ENCODE measurements at places on chromosomes 3 and 15. TPM values are rescaled to one million over a fixed set of nuclear protein-coding genes. Genes with fewer than 3 reads are reported as not detected.

FOXB1 gene
- not detected for total RNA-seq

CCK gene
- not detected for total RNA-seq

DNA sequence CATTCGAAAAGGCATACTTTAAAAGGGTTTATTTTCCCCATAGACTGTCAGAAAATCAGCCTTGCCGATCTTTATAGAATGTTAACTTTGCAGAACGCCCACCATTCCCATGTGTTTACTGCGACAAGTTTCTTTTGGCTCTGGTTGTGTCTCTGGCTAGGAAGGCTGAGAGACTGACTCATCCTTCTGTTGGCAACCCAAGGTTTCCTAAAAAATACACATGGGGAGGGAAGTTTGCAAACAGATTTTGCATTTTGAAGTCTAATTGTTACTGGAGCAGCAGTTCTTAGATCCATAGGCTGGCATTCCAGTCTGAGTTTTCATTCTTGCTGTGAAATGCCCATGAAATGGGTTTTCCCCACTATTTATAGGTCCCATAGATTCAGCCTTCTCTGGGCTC lies 37.9 kb upstream of the MINAR1 start:
- no peak for DNase-seq

TGM5 gene
- 0.42 TPM for total RNA-seq

WNT5A gene
- not detected for total RNA-seq

DNA sequence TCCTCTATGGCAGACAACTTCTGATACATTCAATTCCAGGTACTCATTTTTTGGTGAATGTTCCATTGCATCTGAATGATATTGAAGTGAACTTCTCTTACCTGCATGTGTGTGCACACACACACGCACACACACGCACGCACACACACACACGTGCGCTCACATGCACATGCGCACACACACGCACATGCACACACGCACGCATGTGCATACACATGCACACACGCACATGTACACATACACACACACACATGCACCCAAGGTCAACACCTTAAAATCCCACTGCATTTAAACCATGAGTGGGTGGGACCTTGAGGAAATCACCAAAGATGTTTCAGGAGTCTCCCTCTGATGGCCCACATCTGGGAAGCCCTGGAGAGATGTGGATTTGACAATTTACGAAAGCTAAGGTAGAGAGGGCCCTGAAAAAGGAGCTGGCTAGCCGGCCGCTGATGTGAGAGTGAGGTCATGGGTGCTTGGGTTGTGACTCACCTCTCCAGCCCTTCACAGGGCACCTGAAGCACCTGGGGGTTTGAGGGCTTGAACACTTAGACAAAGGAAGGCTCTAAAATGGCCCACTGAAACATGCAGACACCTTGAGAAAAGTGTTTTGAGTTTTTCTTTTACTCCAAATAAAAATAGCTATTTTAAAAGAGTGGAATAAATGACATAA lies 269.1 kb upstream of the LRRFIP2 start:
- DNase-seq = no peak

XIRP1 gene
- not detected for total RNA-seq

GRCh38 chr3:61111825-61112224 lies 139.4 kb downstream of the FHIT start:
- DNase-seq = no peak

TM4SF18 gene
- not detected for total RNA-seq

GRCh38 chr3:153639631-153640030 lies 477.6 kb downstream of the RAP2B start:
- DNase-seq = no peak

DNA sequence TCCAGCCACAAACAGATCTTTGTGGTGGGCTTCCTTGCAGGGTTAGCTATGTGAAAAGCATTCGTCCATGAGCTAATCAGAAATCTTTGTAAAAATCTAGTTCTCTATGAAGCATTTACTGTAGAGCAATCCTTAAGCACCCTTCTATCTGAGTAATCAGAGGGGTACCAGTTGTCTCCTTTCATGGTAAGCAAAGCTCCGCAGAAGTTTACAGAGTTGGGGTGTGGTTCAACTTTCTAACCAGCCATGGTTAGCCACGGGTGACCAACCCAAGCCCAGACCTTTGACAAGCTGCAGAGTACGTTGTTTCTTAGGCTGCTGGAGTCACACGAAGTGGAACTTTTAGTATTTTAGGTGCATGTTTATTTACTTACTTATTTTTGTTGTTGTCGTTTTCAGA lies 77.4 kb downstream of the FLNB start:
- no peak for DNase-seq

GRCh38 chr3:142029791-142030190 lies 119.6 kb downstream of the TFDP2 start:
- DNase-seq = no peak

TMC3 gene
- not detected for total RNA-seq

DNA sequence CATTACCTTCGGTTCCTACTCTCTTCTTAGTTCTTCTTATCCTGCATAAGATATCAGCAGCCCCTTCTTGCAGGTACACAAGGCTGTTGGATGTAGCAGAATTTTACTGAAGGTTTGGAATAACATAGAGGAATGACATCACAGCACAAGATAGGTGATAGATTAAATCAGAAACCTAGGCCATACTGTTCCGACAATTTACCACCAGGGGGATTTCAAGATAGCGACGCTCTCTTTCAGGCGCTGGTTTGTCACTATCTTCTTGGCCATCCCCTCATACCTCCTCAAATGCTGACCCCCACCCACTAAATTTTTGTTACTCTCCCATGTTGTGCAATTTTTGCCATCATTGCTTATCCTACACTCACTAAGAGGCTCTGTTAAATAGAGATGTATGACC lies 3.5 kb downstream of the SIDT1 start:
- DNase-seq = peak; percentile 32

- DNase-seq = peak; percentile 54
Observed at GRCh38 chr3:48990636-48991469, 812 bp downstream of the P4HTM start.

- no peak for DNase-seq
Observed at GRCh38 chr3:20537234-20537633, 351.2 kb upstream of the SGO1 start.

DNA sequence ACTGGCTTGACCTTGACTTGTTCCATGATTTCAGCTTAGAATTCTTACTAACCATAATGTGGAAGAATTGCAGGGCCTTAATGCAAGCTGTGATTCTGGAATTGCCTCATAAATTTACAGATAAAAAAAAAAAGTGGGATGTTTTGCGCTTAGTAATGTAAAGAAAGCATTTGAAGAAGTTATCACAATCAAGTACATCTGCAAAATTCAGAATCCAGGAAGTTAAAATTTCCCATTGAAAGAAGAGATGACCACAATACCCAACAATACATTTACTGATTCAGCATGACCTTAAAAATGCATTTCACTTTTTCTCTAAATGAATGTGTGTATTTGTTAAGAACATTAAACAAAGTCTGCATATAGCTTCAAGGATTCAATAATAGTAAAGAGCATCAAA lies 65.1 kb upstream of the CCNL1 start:
- no peak for DNase-seq

RETNLB gene
- total RNA-seq = not detected

DNA sequence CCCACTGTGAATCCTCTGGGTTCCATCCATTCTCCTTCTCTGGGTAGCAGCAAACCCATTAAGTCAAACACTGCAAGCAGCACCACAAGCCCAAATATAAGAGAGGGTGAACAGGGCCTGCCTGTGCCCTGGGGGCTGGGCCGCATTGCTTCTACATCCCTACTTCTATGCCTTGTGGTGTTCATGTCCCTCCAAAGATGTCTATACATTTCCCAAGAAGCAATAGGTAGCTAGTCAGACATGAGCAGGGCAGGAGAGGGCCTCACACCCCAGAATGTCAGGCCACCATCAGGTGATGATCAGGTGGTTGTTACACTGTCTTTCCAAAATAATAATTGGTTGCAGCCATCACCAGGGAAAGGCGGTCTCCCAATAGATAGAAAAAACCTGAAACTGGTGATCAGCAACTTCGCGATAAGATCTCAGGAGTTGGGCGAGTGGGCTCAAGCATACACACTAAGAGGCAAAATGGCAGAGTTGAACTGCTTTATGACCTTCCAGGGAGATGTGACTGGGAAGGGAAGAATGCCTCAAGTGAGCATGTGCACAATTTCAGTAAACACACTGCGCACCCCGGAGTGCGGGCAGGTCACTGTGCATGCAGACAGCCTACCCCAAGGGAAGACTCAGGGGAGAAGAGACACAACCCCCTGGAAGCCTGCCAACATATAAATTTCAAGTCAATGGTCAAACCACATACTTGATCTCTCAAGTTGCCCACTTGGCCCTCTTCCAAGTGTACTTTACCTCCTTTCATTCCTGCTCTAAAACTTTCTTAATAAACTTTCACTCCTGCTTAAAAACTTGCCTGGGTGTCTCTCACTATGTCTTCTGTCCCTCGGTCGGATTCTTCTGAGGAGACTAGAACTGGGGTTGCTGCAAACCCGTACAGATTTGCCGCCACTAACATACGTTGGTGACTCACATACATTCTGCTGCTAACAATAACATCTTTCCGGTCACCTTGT lies 39.9 kb downstream of the KLF15 start:
- DNase-seq = no peak

EIF4E3 gene
- total RNA-seq = 5.0 TPM

- no peak for DNase-seq
Observed at GRCh38 chr3:197613199-197613598, 57.4 kb upstream of the BDH1 start.

DNA sequence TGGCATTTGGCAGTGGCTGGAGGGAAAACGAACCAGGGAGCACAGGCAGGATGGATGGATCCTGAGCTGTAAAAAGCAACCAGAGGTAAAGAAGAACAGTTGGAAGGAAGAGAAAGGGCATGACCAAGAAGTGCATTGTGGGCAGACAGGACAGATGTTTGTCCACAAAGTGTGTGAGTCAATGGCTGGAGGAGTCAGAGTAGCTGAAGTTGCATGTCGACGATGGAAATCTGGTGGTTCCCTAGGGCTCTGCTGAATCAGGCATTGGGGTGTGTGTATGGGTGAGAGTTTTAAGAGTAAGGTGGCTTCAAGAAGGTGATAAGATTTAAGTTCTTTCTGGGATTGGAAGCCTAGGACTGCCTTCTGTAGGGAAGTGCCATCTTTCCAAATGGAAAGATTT lies 214.0 kb upstream of the BHLHE40 start:
- no peak for DNase-seq

DNA sequence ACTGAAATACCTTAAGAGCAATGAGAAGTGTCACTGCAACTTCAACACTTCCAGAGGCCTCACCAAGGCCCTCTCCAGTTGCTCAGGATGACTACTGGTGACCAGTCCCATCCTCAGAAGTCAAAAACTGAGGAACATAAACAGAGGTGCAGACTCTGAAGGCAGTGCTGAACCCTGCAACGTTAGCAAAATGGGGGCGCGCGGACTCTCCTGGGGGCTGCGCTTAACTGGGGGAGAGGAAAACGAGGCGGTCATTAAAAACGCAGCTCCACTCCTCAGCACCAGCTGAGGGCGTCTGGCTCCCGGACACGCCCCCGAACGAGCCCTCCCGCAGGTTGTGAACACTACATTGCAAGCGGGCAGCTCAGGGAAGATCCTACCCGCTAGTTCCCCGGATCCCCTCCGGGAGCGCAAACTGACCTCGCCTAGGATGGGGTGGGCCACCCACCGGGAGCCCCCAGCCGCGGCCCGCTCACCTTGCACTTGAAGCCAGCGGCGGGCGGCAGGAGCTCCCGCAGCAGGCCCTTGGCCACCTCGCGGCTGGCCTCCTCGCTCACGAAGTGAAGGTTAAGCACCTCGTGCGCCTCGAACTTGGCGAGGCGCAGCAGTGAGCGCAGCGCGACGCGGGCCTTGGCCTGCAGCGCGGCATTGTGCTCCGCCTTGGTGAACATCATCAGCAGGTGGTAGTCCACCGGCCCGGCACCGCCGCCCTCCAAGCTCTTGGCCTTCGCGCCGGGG lies 711 bp downstream of the XXYLT1 start:
- DNase-seq = no peak

CNTN6 gene
- not detected for total RNA-seq
